ENCODE measurements at places on chromosomes 11 and 22.

GRCh38 chr11:11230802-11231562 is 122.1 kb downstream of the CSNK2A3 start:
- DNase-seq: no peak

DNA sequence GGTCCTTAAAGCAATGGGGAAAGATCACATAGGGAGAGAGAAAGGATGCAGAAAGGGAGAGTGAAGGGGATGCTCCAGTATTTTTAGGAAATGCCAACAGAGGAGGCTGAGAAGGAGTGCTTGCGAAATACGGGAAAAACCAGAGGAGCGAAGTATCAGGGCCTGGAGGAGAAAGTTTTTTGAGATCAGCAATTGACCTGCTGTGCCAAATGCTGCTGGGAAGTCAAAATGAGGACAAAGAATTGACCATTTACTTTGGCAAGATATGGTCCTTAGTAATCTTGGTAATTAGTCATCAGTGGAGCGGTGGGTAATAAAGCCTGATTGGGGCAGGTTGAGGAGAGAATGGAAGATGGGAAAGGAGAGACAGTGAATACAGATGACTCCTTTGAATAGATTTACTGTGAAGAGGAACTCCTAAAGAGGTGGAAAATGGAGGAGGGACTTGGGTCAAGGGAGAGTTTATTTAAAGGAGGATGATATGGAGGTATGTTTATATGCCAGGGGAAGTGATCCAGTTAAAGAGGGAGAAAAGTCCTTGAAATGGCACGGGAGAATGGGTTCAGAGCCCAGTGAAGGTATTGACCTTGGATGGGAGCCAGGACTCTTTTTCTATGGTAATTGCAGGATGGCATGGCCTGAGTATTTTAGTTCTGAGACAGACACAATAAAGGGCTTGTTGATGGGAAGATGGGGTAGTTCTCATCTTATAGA is 111.5 kb downstream of the PKNOX2 start:
- no peak for DNase-seq

DNA sequence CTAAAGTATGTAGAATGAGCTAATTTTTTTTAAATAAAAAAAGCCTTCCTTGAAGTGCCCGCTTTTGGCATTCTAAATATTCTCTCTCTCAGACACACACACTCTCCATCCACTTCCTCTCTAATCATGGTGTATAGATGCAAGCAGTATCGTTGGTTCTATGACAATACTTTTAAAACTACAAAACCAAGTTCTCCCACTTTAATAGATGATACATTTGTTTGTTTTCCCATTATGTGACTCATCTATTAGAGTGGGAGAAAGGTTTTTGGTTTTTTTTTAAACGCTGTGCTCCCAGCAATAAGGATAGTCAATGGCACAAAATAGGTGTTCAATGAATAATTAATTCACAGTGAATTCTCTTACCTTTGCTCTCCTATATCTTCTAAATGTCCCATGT is 44.6 kb downstream of the FZD4 start:
- no peak for DNase-seq

- DNase-seq: no peak
These were observed 238.7 kb downstream of the FAM181B start for GRCh38 chr11:82494988-82495432.

DNA sequence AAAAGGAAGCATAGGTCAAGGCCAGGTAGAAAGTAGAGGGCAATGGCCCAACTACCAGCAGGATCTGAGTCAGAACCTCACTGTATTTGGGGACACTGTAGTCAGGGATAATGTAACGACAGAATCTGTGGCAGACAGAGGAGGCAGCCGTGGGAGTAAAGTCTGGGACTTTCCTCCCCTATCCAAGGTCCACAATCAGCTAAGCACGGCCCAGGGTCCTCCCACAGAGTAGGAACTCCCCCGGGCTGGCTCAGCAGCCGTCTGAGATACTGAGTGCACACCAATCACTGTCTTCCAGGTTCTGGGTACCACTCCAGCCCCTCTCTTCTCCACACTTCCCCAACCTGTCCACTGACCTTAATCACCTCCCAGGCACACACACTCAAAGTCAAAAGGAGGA is 3.2 kb downstream of the IGSF9B start:
- no peak for DNase-seq

DNA sequence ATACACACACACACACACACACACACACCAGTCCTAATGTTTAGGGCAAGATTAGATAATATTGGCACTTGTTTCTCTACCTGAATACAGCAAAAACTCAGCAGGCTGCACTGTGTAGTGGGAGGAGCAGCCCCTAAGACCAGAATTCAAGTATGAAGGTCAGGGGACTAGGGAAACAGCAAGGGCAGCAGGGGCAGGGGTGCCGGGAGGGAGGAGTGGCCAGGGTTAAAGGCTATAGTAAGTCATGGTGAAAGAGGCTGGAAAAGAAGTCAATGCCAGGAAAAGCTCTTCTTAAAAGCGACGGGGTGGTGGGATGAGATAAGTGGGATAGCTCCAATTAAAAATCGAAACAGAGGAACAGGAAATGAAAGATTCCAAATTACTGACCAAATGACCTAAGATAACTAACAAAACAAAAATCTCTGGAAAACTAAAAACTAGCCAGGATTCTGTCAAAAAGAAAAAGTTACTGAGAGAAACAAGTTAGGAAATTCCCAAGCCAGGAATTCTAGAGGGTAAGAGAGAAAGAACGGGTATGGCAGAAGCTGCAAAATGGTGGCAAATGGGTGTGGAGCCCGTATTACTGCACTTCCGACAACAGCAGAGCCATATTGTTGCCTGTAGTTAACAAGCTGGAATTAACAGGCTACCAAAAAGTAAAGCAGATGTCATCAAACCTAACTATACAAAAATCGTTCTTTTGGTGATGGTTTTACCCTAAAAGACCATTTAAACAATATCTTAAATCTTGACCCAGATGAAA is 1.3 kb downstream of the ASCL3 start:
- DNase-seq: no peak

DNA sequence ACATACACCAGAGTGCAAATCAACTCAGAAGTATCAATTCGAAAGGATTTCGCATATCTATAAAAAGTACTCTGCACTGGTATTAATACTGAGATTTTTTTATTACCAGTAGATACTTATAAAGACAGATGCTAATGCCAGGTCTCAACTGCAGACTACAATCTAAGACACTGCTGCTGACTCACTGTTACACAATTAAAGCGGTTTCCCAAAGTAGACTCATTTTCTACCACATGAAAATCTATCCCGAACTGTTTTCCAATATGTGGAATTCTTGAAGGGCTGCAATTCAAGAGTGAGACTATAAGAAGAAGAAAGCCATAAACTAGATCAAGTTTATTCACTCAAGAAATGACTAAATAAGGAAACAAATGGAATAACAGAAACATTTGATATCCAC is 57.2 kb upstream of the ARHGAP32 start:
- DNase-seq: no peak

- DNase-seq: no peak
These were observed 32.4 kb downstream of the SLN start for GRCh38 chr11:107679255-107680024.

DNA sequence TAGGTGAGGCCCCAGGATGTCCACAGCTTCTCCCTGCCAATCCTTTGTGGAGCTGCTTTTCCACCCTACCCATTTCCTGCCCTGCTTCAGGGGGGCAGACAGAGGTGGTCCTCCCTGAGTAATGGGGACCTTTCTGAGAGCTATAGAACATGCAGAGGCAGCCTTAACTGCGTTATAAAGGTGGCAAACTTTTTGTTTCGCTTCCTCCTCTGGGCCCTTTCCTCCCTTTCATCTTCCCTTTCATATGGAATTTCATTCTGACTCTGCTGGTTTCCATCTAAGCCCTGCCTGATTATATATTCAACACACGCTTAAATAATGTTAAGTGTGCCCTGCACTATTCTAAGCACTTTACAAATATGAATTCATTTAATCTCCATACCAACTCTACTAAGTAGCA is 169.3 kb upstream of the E2F8 start:
- DNase-seq: no peak

DNA sequence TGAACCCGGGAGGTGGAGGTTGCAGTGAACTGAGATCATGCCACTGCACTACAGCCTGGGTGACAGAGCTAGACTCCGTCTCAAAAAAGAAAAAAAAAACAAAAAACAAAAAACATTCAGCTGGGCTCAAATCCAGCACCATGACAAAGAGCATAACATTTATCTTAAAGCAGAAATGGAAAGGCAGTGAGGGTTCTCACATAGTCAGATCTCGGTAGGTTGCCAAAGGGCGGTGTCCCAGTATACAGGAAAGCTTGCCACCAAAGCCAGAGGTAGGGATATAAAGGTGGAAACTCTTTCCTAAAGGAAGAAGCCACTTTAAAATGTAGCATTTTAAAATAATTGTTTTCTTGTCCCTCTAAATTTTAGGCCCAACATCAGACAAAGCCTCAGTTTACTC is 22.4 kb upstream of the CAPRIN1 start:
- DNase-seq: no peak

- no peak for DNase-seq
These were observed 3.3 kb upstream of the CD82 start for GRCh38 chr11:44561964-44562734.

GRCh38 chr22:24066865-24067264 is 55.8 kb downstream of the CABIN1 start:
- no peak for DNase-seq

- no peak for DNase-seq
These were observed 176.4 kb upstream of the PLET1 start for GRCh38 chr11:112437096-112437495.

DNA sequence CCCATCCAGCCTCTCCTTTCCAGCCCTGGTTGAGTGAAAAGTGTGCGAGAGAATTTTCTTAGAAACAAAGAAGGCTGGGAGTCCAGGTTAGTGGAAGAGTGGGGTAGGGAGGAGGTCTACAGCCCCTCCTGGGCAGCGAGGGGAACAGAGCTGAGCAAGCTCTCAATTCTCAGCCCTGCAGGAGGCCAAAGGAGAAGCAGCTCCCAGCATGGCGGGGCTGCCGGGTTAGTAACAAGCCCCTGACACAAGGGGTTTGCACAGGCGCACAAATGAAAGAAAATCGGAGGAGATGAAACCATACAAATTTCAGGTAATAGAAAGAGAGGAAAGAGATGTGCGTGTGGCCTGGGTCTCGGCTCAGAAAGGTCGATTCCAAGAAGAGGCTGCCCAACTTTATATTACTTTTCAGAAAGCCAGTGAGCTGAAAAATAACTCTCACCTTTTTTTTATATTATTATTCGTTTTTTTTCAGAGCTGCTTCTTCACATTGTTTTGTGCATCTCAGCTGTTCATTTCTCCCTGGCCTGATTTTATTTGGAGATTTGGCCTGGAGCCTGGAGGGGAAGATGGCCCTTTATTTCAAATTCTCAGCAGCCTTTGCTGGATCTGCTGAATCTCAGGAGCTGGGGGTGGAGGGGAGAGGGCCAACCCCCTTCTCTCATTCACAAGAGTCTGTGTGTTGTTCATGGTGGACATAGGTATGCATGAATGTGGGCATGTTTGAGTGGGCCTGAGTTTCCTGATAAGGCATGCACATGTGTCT is 583.2 kb downstream of the BUD13 start:
- DNase-seq: no peak

GRCh38 chr22:46362934-46363515 is 27.5 kb downstream of the TRMU start:
- no peak for DNase-seq

DNA sequence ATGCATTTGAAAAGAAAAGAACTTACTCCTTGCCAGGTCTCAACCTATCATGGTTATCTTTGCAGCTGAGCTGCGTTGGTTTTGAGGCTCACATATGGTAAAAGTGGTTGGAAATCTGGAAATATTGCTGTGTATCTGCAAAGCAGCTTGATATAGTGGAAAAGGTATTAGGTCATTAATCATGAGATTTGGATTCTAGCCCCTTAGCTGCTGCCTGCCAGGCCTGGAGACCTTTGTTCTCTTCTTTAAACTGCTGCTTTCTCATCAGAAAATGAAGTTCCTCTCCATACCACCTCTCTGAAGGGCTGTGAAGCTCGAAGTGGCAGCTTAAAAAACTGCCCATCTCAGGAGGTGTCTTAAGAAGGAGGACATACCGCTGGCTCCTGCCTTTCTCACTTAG is 5.7 kb downstream of the PPARA start:
- DNase-seq: no peak

GRCh38 chr11:64074239-64074638 is 38.5 kb downstream of the FLRT1 start:
- no peak for DNase-seq
